ENCODE measurements at places on chromosomes 12 and 14.

DNA sequence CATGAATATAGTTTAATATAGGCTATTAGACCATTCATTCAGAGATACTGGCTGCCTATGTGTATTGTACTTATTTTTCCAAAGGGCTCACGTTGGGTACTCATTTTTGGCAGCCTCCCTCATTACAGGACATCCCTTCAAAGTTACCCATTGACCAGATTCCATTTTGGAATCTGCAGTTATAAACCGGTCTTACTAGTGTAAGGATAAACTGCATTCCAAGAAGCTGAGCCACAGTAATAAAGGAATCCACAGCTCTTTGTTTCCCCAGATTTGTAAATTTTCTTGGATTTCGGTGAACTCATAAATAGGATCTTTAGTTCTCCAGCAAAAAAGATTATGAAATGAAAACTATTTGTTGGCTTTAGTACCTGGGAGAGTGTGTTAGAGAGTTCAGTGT is 18.9 kb upstream of the CFL2 start:
- DNase-seq, result peak; percentile 72

GRCh38 chr12:76031414-76032042 is at the start of gene PHLDA1:
Gene PHLDA1, minus strand, starts transcription at chr12:76031776.
- peak; percentile 89 for DNase-seq

DNA sequence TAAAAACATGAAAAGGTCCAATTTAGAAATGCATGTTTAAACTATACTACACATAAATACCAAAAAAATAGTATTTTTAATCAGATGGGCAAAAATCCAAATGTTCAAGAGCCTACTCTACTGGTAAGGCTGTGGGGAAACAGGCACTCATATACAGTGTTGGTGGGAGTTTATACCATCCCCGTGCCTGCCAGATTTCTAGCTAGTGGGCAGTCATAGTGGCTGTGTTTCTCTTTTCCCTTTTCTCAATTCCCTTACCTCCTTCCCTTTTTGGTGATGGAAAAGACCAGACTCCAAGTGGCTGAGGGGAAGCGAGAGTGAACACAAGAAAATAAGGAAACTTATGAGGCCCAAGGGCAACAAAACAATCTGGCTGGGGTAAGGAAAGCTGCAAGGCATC is 14.7 kb downstream of the ZNF641 start:
- DNase-seq, result no peak

- no peak for DNase-seq
Observed at GRCh38 chr14:64185184-64185583, 109.0 kb downstream of the ESR2 start.

- peak; percentile 60 for DNase-seq
Observed at GRCh38 chr14:77059276-77059915, 30.9 kb upstream of the IRF2BPL start.

- DNase-seq, result peak; percentile 47
Observed at GRCh38 chr12:56151672-56152131, 685 bp upstream of the MYL6B start.

DNA sequence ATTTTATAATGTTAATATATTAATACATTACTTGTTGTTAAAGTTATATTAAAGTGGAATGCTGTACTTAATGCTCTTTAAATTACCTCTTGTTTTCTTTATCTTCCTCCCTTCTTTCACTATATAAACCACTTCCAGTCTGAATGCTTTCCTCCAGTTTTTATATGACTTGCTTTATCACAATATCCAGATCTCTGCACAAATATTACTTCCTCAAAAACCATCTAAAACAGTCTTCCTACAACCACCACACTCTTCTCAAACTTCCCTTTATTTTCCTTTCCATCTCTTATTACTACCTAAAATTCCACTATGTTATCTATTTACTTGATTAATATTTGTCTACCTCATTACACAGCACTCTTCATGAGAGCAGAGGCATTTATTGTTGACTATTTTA is 956.6 kb downstream of the LRFN5 start:
- DNase-seq, result no peak

DNA sequence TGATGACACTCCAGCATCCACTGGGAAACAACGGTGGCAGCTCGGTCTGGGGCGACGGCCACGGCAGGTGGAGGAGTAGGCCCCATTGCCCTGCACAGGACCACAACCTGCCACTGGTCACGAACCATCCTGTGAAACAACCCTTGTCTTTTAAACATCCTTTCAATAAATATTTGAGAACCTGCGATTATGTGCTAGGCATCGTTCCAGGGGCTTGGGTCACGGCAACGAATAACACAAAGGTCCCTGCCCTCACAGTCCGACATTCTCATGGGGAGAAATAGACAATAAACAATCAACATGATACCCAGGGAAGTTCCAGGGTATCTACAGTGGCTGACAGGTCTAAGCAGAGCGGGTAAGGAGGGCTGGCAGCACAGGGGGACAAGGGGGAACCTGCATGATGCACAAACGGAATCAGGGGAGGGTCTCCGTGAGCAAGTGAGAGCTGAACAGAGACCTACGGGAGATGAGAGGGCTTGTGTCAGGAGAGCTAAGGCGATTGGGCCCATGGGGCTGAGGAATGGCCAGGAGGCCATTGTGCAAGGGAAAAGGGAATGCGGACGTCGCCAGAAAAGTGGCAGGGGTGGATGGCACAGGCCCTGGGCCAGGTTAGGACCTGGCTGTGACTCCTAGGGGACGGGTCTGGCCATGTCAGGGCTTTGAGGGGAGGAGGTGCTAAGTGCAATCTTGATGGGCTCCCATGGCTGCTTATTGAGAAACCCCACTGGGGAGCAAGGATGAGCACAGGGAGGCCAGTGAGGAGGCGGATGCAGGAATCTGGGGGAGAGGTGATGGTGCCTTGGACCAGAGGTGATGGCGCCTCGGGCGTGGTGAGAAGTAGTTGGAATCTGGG is 9.7 kb downstream of the SCARB1 start:
- no peak for DNase-seq

GRCh38 chr12:119292893-119293630 is 41.5 kb upstream of the CCDC60 start:
- DNase-seq, result no peak

- peak; percentile 27 for DNase-seq
Observed at GRCh38 chr12:114636723-114637480, 47.1 kb downstream of the TBX3 start.

GRCh38 chr14:60789656-60790055 is 55.1 kb downstream of the MNAT1 start:
- no peak for DNase-seq

- no peak for DNase-seq
Observed at GRCh38 chr14:53634793-53635192, 321.8 kb downstream of the BMP4 start.

DNA sequence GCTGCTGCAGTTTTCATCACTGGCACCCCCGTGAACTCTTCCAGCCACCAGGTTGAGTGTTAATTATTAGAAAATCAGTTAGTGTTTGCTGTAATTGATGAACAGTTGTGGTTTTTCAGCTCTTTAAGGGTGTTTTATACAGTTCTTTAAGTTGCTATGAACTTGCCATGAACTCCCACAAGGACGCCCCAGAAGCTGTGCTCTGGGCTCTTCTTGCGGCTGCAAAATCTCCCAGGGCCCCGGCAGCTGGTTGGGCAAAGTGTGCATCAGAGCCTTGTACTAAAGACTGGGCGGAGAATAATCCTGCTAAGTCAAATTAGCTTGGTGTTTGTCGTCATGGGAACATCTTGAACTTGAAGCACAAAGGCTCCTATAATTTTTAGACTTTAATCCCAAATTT is 82.2 kb downstream of the EML1 start:
- no peak for DNase-seq

DNA sequence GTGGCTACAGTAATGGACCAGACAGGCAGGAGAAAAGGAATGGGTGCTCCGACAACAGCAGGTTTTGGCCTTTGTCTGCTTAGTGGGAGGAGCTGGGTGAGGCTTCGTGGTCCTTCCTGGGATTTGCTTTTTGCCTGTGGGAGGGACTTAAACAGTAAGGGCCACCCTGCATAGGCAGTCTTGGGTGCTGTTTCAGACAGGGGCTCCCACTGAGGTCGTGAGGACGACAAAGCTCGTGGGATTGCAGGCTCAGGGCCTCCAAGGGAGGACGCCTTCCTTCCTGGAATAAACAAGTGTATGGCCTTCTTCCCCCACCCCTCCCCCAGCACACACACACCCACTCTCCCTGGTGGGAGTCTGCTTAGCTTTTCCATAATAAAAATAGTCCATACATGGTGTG is 63.1 kb downstream of the FZD10 start:
- no peak for DNase-seq

- DNase-seq, result no peak
Observed at GRCh38 chr12:113762155-113762881, 203.8 kb downstream of the RBM19 start.

DNA sequence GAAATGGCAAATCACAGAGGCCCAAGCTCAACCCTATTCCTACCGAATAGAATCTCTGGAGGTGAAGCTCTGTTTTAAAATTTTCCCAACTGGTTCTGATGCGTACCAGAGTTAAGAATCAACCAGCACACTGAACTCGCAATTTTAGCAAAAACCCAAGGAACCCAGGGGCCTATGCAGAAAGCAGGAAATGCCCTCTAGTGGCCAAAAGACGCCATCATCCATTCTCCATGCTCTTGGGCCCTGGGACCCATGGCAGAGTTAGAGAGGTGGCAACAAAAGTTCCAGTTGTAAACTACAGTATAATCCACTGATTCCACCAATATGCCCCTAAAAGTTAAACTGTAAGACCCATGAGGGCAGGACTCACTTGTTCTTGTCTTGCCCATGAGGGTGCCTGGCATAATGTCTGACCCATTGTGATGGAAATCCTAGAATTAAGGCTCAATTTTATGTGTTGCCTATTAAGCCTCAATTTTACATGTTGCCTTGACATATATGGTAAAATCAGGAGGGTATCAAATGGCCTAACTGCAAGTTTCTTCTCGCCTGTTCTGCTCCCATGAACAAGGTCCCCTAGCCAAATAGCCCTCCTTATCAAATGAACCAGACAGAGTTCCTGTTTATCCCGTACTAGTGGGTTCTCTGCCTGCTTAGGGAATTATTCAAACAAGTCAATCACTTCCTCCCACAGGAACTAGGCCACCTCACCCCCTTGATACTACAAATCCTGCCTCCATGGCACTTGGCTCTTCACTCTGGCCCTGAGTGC is 137.5 kb upstream of the CPM start:
- peak; percentile 60 for DNase-seq

DNA sequence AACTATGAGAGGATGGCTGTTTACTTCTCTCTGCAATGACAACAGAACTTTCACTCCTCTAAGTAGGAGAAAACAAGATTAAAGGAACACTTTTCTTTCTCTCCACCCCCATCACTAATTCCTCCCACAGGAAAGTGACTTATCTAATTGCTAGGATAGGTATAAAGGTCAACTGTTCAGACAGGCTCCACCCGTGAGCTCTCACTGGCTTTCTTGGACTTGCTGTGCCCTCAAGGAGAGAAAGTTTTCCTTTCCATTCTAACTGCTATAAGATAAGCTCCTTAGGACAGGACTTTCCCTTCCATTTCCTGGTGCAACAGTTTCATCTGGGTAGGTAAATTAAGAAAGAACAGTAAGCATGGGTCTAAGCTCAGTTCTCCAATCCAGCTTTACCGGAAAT is 4.8 kb downstream of the SLC41A2 start:
- DNase-seq, result no peak

GRCh38 chr14:96091149-96091693 is 52.1 kb downstream of the C14orf132 start:
- DNase-seq, result no peak

DNA sequence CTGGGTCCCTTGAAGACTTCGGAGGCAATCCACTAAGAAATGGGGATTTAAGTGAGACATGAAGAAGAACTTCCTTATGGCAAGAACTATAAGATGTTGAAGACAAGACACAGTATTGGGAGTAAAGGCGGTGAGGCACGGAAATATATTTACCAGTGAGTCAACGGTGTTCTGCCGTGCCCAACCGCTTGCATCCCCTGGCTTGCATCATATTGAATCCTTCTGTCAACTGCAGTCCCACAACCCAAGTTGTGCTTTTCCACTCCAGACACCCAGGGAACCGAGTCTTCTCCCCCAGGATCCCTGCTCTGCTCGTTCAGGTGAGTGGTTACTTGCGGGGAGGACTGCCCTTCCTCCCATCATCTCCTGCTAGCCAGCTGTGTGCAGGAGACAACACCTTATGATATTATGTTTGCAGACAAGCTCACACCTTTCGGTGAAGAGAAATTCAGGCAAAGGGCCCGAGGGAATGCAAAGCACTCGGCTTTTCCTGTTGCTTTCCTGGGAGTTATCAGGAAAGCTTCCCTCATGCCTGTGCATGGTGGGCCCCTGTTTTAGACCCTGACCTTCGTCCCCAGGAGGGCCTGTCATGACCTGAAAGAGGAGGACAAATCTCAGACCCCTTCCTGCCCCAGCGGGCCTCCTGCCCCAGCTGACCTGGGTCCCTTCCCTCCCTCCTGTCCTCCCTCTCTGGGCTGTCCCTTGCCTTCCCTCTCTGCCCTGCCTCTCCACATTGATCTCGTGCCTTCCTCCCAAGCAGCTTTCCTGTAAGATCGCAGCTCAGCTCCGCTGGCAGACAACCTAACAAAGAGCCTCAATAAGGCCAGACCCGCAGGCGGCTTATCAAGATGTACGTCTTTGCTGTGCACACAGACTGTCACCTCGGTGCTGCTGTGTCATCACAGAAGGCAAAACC is 4.3 kb upstream of the LRTM2 start:
- DNase-seq, result no peak

DNA sequence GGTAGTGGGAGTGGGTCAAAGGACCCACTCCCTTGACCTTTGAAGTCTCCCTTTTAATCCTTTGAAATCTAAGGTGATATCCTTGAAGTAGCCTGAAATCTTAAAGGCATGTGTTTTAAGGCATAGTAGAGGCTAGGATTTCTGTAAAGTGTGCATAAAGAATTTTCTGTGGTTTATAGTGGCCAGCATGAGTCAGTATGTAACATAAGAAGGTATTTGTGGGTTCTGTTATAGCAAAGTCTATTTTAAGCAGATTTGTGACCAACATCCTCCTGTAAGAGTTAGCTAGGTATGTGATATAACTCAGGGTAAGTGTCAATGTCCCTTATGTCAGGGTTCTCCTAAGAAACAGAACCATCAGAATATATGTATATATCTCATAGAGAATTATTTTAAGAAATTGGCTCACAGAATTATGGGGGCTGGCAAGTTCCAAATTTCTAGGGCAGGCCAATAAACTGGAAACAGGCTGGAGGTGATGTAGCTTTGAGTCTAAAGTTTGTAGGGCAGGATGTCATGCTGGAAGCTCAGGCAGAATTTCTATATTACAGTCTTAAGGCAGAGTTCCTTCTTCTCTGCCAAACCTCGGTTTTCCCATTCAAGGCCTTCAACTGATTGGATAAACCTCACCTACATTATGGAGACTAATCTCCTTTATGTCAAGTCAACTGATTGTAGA is 18.7 kb upstream of the EPYC start:
- peak; percentile 82 for DNase-seq

- no peak for DNase-seq
Observed at GRCh38 chr14:33669111-33669510, 281.8 kb downstream of the EGLN3 start.
